Mononuclear cell (primary cell): ENCODE measurements at places on chromosomes 1 and 21. TPM values are rescaled to one million over a fixed set of nuclear protein-coding genes. Genes with fewer than 3 reads are reported as not detected.

The WNT4 gene
- not detected for total RNA-seq

The HPCA gene
- not detected for total RNA-seq

The PKP1 gene
- total RNA-seq: not detected

The RXFP4 gene
- not detected for total RNA-seq

The CRP gene
- 0.42 TPM for total RNA-seq

The EXTL1 gene
- under 0.01 TPM for total RNA-seq

The AMY1C gene
- total RNA-seq: not detected

The LCE5A gene
- total RNA-seq: not detected

The C8A gene
- total RNA-seq: not detected

The SLC6A17 gene
- total RNA-seq: 0.63 TPM

The NTNG1 gene
- 1.6 TPM for total RNA-seq

The GUCA2A gene
- total RNA-seq: not detected

The RPL5 gene
- total RNA-seq: 1,966 TPM

The SYT2 gene
- under 0.01 TPM for total RNA-seq

The KHDRBS1 gene
- total RNA-seq: 54.7 TPM

The LEPR gene
- 5.2 TPM for total RNA-seq

The MYOG gene
- not detected for total RNA-seq

The TMEM52 gene
- total RNA-seq: 0.31 TPM

The SLAMF6 gene
- 8.2 TPM for total RNA-seq

The SPOCD1 gene
- total RNA-seq: 3.4 TPM

The SLAMF9 gene
- total RNA-seq: 0.63 TPM

The TRIM67 gene
- total RNA-seq: under 0.01 TPM

The CYP2J2 gene
- total RNA-seq: 0.10 TPM

The CYP4X1 gene
- total RNA-seq: not detected

The GNAT2 gene
- total RNA-seq: not detected

The SGIP1 gene
- 0.10 TPM for total RNA-seq

The S100A3 gene
- total RNA-seq: not detected

The PTPRU gene
- 0.52 TPM for total RNA-seq

The KIF2C gene
- total RNA-seq: 0.21 TPM

The IQGAP3 gene
- 0.10 TPM for total RNA-seq

The HEYL gene
- total RNA-seq: not detected
